Skeletal muscle cell (primary cell): ENCODE measurements at places on chromosomes 12 and 14.

DNA sequence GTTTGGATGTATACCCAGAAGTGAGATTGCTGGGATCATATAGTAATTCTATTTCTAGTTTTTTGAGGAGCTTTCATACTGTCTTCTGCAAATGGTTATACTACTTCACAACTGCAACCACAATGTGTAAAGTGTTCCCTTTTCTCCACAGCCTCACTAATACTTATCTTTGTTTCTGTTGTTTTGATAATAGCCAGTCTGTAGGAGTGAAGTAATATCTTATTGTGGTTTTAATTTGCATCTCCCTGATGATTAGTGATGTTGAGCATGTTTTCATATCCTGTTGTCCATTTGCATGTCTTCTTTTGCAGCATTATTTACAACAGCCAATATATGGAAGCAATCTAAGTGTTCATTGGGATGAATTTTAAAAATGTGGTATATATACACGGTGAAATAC, 29.9 kb downstream of the GABARAPL1 start:
- no peak for DNase-seq

- DNase-seq, result no peak
Measured at GRCh38 chr14:90445011-90445410, 48.2 kb downstream of the CALM1 start.

GRCh38 chr12:67698672-67699581, 50.4 kb downstream of the DYRK2 start:
- no peak for DNase-seq

DNA sequence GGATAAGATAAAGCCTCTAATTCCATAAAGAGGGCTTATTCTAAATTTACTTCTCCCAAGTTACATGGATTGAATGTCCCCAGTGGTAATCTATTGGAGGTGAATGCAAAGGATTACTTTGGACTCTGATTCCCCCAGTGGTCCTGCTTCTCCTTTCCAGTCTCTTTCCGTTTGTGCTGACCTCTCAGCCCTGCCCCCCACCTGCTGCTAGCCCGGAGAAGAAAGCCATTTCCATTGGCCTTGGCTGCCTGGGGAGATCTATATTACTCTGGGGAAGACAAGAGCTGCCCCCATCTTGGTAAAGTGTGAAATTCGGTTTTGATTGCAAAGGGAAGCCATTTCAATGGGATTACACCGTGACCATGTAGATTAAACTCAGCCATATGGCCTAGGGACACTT, 13.3 kb downstream of the ASCL1 start:
- no peak for DNase-seq

DNA sequence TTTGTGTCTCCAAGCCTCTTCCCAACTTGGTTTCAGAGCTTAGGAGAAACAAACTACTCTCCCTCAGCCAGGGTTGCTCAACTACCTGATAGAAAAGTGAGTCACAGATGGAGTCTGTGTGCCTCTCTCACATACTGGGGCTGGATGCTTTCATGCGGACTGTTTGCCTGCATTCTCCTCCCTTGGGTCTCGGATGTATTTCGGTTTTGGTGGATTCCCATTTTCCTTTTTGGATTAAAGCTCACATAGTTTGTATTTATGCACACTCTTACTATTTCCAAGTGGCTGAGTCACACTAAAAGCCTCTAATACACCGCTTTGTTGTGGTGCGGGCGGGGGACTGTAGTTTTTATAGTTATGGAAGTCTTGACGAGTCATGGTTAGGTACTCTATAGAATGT, 505.4 kb downstream of the LRFN5 start:
- DNase-seq, result peak; percentile 55

DNA sequence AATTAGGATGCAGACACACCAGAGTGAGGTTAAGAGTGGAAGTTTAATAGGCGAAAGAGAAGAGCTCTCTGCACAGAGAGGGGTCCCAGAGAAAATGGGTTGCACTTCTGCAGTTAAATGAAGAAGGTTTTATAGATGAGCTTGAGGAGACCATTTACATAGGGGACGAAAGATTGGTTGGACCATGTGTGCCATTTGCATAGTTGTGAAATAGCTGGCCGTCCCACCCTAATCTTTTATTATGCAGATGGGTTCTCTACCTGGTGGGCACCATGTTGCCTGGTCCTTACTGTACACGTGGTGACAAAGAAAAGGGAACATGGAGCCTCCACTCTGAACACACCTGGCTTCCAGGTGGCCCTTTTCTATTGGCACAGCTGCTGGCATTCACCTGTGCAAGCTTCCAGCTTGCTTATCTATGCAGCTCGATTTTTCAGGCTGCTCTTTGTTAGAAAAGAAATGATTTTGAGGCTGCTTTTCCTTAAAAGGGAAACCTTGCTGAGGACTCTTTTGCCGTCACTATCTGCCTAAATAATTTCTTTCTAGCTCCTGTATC, 67.1 kb upstream of the SRSF5 start:
- no peak for DNase-seq

GRCh38 chr12:2335109-2335508, 282.3 kb downstream of the CACNA1C start:
- DNase-seq, result no peak

DNA sequence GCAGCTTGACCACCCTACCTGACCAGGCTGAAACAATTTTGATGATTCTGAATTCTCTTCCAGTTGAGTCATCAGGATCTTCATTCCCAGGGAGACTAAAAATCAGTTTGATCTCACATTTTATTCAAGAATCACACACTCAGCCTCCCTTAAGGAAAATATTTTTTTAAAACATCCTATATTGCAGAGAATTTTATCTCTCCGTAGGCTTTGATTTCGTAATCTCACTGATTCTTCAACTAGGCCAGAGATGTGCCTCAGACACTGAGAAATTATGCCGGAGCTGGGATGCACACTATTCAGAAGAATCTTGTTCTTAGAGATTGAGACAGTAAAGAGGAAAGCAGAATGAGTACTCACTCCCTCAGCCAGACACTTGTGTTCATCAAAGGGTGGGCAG, 7.0 kb upstream of the ANO2 start:
- DNase-seq, result no peak
